GDM1 (cell line): ENCODE measurements at places on chromosomes 5 and 9.

DNA sequence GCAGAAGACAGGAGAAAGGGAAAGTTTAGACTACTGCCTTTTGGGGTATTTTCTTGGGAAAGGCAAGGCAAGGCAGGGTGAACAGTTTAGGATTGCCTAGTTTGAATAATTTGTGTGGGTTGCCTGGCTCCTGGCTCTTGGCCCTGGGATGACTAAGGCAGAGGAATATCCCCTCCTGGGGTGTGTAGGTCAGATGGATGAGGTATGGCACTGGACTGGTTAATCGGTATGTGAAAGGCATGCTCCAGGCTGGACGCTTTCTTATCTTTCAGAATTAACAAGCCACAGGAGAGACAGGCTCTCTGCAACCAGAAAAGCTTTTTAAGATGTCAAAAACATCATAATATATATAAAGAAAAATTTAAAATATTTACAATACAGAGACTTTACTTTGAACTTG lies 58.6 kb downstream of the STARD4 start:
- no peak for DNase-seq

- no peak for DNase-seq
Observed at GRCh38 chr9:128419061-128419925, 1.4 kb upstream of the CERCAM start.

- no peak for DNase-seq
Observed at GRCh38 chr5:55187370-55187769, 14.4 kb upstream of the CDC20B start.

GRCh38 chr9:70510157-70510770 lies 95.8 kb upstream of the KLF9 start:
- DNase-seq: peak; percentile 13

DNA sequence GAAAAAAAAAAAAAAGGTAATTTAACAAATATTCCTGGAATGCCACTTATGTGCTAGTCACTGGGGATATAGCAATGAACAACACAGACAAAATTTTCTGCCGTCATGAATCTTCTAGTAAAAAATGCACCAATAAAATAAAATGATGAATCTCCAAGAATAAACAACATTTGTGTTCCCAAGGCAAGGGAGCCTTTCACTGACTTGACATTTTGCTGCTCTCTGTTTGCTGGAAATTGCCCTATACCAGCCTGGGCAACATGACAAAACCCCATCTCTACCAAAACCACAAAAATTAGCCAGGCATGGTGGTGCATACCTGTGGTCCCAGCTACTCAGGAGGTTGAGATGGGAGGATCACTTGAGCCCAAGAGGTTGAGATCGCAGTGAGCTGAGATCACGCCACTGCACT lies 64.5 kb upstream of the ERBIN start:
- no peak for DNase-seq

DNA sequence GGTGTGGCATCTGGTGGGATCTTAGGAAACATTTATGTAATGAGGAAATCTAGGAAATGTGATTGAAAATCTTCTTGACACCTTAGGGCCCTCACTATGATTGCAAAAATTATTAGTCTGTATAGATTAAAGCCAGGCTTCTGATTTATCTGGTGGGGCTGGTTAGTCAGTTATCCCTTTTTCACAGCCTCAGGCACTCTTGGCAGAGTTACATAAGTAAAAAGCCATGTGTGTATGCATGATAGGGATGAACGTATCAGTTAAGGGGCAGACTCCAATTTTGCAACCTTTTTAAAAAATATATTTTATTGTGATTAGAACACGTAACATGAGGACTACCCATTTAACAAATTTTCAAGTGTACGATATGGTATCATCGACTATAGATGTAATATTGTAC lies 30.6 kb upstream of the RAB14 start:
- no peak for DNase-seq

DNA sequence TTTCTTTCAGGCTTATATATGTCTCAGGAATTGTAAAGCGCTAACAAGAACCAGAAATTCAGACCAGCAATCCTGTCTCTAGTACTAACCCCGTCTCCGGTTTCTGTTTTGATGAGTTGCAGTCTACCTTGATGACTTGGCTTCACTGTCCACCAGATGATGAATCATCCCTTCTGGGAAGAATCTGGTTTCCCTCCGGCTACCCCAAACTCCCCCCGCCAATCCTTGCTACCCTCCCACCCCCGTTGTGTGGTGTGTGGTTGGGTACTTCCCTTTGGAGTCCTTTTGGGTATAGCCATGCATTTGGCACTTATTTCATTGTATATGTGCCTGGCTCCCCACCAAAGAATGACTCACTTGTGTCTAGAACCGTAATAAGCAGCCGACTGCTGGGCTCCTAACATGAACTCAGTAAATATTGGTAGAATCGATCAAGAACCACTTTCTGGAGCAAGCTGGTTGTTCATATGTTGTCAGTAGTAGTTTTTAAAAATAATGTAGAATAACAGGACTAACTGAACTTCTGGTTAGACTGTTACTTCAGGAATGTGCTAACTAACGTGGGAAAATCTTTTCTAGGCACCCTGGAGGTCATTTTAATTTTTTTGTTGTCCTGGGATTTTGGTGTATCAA lies 8.3 kb upstream of the TGFBI start:
- DNase-seq: peak; percentile 52

DNA sequence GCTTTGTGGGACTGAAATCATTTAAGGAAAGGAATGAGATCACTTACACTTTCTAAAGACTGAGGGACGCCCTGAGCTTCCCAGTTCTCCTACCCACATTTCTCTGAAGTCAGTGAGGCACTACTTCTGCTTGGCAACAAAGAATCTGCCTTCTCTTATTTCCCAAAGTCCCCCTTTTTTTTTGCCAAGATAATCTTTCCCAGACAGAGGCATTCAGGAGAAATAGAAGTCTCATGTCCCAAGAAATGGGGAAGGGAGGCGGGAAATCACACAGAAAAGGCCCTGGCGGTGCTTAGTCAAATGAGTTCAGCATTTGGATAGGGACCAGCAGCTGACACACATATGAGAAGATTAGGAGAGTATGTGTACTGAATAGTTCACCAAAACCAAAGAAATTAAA lies 159.7 kb downstream of the MUSK start:
- DNase-seq: no peak

DNA sequence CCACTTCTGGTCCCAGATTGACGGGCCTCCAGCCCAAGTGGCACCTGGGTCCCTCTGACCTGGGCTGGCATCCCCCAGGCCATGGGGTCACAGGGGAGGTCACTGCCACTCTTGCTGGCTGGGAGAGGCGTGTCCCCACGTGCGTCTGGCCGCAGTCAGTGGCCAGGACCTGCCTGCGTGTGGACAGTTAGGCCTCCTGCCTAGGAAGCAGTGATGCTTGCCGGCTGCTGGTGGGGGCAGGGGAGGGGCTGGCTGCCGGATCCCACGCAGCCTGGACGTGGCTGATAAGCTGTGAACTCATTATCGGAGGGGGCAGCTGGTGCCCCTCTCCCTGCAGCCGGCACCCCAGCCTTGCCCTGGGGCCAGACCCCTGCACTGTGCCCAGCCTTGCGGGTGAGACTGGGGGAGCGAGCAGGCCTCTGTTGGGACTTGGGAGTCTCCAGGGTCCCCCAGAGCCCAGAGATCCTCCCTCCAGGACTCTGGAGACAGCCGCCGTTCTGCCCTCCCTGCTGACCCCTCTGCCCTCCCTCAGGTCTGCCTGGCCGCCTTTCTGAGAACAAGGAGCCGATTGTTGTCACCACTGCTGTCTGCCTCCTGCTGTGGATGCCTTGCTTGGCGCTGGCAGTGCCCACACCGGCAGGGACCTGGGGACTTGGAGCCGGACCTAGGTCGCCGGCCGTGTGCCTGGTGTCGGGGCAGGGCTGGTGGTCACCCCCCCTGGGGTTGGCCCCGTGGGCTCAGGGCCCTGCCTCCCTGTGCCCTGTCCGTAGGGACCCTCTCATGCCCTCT lies 12.3 kb downstream of the RXRA start:
- DNase-seq: no peak

DNA sequence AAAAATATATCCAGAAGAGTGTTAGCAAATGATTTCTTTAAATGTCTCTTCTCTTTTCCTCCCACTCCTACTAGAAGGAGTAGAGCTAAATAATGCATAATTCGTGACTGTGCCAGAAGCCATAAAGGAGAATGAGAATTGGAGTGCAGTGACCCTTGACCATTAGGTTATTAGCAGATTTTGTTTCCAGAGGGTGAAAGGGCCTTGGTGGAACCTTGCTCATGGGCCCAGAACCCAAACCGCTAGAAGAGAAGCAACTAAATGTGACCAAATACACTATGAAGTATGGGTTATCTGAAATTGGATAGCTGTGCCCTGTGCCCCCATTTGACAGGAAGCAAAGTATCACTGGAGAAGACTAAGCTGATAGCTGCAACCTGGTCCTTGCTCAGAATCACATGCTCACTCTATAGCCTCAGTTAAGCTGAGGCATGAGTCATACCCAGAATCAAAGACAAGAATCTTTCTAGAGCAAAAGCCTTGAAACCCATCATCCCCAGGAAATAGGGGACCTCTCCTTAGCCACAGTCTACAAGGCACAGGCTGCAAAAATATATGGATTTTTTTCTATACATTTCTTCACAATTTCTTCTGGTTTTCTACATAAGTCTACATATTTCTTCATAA lies 36.3 kb downstream of the CAPSL start:
- no peak for DNase-seq

- no peak for DNase-seq
Observed at GRCh38 chr9:16974436-16974835, 104.0 kb upstream of the BNC2 start.

GRCh38 chr5:10719965-10720364 lies 41.1 kb downstream of the DAP start:
- DNase-seq: no peak

DNA sequence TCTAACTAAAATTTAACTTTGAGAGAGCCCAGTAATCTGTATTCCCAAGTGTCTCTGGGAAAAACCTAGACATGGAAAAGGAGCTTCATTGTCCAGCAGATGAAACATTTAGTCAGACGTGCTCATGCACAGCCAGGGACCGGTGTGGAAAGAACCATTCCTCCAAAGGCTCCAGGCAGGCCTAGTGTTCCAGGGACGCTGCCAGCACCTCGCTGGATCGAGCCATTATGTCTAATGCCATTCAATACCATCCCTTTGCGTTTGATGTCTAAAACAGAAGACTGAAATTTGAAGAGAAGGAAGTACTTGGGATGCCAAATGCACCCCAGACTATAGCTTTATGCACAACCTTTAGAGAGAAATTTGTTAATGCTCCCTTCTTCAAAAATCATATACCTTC lies 1.4 kb upstream of the CHSY3 start:
- DNase-seq: no peak

- DNase-seq: no peak
Observed at GRCh38 chr5:67338421-67338820, 141.8 kb upstream of the CD180 start.

DNA sequence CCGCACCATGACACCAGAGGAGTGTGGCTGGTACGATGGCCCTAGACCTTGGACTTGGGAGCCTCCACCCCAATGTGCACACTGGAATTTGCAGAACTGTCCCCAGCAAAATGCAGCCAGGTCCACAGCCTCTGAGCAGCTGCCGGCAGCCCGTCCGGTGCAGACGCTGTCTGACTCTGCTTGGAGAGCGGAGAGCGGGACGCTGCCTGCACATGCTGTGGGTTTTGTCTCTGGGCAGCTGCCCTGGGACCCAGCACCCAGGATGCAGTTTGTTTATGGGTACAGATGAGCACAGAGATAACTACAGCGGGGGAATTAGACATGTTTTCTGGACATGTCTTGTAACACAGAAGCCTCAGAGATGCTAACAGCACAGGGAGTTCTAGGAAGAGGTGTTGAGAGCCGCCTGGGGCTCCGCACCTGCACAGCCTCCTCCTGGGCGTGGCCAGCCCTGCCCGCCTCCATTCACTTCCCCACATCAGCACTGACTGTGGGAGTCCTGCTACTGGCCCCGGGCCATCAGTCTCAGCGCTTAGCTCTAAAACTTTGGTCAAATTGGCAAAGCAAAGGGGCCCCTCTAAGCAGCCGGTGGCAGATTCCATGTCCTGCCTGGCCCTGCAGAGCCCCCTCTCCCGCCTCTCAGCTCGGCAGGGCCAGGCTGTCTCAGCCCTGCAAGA lies 159.6 kb downstream of the IRX2 start:
- no peak for DNase-seq

GRCh38 chr9:101167490-101168134 lies 139.1 kb downstream of the PLPPR1 start:
- no peak for DNase-seq
